Karpas-422 (cell line): ENCODE measurements at places on chromosomes 16 and 17. TPM values are rescaled to one million over a fixed set of nuclear protein-coding genes. Genes with fewer than 3 reads are reported as not detected.

- H3K4me1 ChIP-seq: no peaks in the 10 kb centered on the region
- H3K27ac ChIP-seq: no peak overlapping the region
- H3K27me3 ChIP-seq: no peaks in the 10 kb centered on the region
- no peaks in the 10 kb centered on the region for H3K36me3 ChIP-seq
- no peak for DNase-seq
Observed at GRCh38 chr16:16879567-16880251, 500.8 kb downstream of the NPIPA7 start.

DNA sequence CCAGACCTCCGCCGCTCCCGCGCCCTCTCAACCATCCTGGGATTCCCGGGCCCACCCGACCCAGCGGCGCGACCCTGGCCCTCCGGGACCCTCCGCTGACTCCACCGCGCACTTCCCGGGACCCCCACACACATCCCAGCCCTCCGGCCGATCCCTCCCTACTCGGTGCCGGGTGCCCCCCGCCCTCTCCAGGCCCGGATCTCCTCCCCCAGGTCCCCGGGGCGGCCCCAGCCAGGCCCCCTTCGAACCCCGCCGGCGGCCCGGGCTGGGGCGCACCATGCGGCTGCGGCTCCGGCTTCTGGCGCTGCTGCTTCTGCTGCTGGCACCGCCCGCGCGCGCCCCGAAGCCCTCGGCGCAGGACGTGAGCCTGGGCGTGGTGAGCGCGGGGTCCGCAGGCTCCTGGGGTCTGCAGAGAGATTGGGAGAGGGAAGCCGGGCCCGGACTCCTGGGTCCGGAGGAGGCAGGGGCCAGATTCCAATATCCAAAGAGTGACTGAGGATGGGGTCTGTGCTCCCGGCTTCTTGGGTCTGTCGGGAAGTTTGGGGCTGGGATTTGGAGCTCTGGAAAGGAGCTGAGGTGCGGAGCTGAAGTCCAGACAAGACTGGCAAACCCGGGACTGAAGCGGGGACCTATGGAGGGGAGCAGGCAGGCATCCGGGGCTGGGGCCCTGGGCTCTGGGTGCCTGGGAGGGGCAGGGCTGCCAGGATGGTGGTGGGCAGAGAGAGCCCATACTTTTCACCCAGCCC is 453 bp downstream of the MMP25 start:
- H3K4me3 ChIP-seq: no peak overlapping the region
- H3K4me1 ChIP-seq: peaks cover 17% of the 10 kb centered on the region
- H3K27ac ChIP-seq: no peak overlapping the region
- H3K36me3 ChIP-seq: no peaks in the 10 kb centered on the region

DNA sequence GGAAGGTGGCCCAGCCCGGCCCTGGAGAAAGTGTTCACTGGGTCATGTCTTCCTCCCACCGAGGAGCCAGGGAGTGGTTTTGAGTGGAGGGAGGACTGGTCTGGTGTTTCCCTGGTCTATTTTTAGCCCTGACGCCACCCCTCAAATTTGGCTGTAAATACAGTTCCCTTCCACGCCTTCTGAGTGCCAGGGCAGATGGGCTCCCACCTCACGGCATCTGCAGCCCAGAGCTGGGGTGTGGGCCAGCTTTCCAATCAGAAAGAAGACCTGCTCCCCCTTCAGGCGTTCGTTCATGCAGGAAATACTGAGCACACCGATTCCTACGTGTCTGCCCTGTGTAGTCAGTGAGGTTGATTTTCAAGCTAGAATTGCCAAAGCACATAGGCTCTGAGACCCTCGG is 53.7 kb downstream of the SNX20 start:
- H3K4me3 ChIP-seq: no peak overlapping the region
- peak; percentile 42 for DNase-seq
- no peaks in the 10 kb centered on the region for H3K4me1 ChIP-seq

DNA sequence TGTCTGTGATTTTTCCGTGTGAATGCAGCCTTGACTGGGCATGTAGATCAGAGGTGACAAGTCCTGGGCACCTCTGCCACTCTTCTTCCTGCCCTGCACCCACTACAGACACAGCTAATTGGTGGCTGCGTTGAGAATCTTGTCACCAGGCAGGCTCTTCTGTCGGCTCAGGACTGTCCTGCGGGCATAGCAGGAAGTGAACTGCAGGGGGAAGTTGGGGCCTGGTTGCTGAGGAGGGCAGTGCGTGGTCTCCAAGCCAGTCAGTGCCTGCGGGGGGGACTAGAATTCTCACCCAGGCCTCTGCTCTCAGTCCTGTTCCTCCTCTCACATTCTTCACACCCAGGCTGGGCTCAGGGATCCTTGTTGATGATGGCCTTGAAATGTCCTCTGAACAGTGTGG is 50.5 kb downstream of the JPH3 start:
- DNase-seq: no peak
- H3K27me3 ChIP-seq: no peaks in the 10 kb centered on the region
- no peaks in the 10 kb centered on the region for H3K36me3 ChIP-seq
- no peaks in the 10 kb centered on the region for H3K4me1 ChIP-seq
- H3K4me3 ChIP-seq: no peak overlapping the region

Gene SPATA22
- not detected in 2 replicates for total RNA-seq

Gene MPP2
- not detected in 2 replicates for total RNA-seq
